ENCODE measurements at places on chromosomes 6 and 20. TPM values are rescaled to one million over a fixed set of nuclear protein-coding genes. Genes with fewer than 3 reads are reported as not detected.

The ARMH2 gene
- 0.50 TPM for polyA plus RNA-seq

The CGA gene
- polyA plus RNA-seq = not detected

The NRSN1 gene
- not detected for polyA plus RNA-seq

The FILIP1 gene
- not detected for polyA plus RNA-seq

The RAMACL gene
- 0.15 TPM for polyA plus RNA-seq

The PDYN gene
- polyA plus RNA-seq = not detected

The SLC26A8 gene
- not detected for polyA plus RNA-seq

The DLK2 gene
- not detected for polyA plus RNA-seq

The HEY2 gene
- 0.30 TPM for polyA plus RNA-seq

The FAM217A gene
- polyA plus RNA-seq = not detected

The LTA gene
- 16.3 TPM for polyA plus RNA-seq

The RNF217 gene
- not detected for polyA plus RNA-seq

The TAGAP gene
- 157 TPM for polyA plus RNA-seq

The POM121L2 gene
- polyA plus RNA-seq = not detected

The CST4 gene
- polyA plus RNA-seq = not detected

The C2 gene
- not detected for polyA plus RNA-seq

The SLC22A1 gene
- polyA plus RNA-seq = 0.18 TPM

The MCHR2 gene
- not detected for polyA plus RNA-seq

The NXT1 gene
- 62.1 TPM for polyA plus RNA-seq

The HDGFL1 gene
- polyA plus RNA-seq = not detected

The DUSP15 gene
- polyA plus RNA-seq = not detected

The GNAS gene
- polyA plus RNA-seq = 203 TPM

The NRN1 gene
- polyA plus RNA-seq = 0.40 TPM

The PIGU gene
- polyA plus RNA-seq = 19.8 TPM

The NMBR gene
- polyA plus RNA-seq = not detected

The RAD21L1 gene
- not detected for polyA plus RNA-seq

The CAGE1 gene
- not detected for polyA plus RNA-seq

The C6orf118 gene
- polyA plus RNA-seq = not detected

The GPX5 gene
- polyA plus RNA-seq = not detected

The RAET1E gene
- polyA plus RNA-seq = not detected

The DEK gene
- 83.3 TPM for polyA plus RNA-seq

The PLN gene
- 0.10 TPM for polyA plus RNA-seq

The SLC13A3 gene
- polyA plus RNA-seq = not detected

The SPATS1 gene
- polyA plus RNA-seq = not detected

The TFAP2D gene
- polyA plus RNA-seq = not detected

The IP6K3 gene
- polyA plus RNA-seq = not detected

The AK9 gene
- polyA plus RNA-seq = 8.2 TPM

The PTPRT gene
- not detected for polyA plus RNA-seq

The SLC17A1 gene
- polyA plus RNA-seq = not detected

The PRDM13 gene
- not detected for polyA plus RNA-seq

The MBOAT1 gene
- 3.1 TPM for polyA plus RNA-seq

The LY6G6C gene
- polyA plus RNA-seq = not detected

The IMPG1 gene
- not detected for polyA plus RNA-seq

The DEFB132 gene
- polyA plus RNA-seq = not detected

The USP49 gene
- polyA plus RNA-seq = 1.5 TPM

The OR2B6 gene
- polyA plus RNA-seq = not detected

The ADA gene
- polyA plus RNA-seq = 10.5 TPM

The FAM229B gene
- 2.9 TPM for polyA plus RNA-seq

The PKIB gene
- not detected for polyA plus RNA-seq

The ABHD16B gene
- 0.19 TPM for polyA plus RNA-seq

The LRRN4 gene
- polyA plus RNA-seq = not detected

The HAO1 gene
- polyA plus RNA-seq = not detected

The ZSCAN9 gene
- polyA plus RNA-seq = 10.9 TPM

The BEND6 gene
- not detected for polyA plus RNA-seq

The CDC40 gene
- 47.5 TPM for polyA plus RNA-seq

The CLPSL1 gene
- polyA plus RNA-seq = not detected

The WFDC12 gene
- polyA plus RNA-seq = not detected

Data from IgD-negative memory B cell (primary cell).